Frontal cortex (tissue), 4 donors: ENCODE measurements at places on chromosomes 4 and X. TPM values are rescaled to one million over a fixed set of nuclear protein-coding genes. Genes with fewer than 3 reads are reported as not detected.

The GAGE2A gene
- not detected for total RNA-seq

The MFAP3L gene
- 8.2 TPM for total RNA-seq

The CWH43 gene
- not detected for total RNA-seq

GRCh38 chrX:43655151-43656004 lies 721 bp upstream of the MAOA start:
- no peak for DNase-seq

DNA sequence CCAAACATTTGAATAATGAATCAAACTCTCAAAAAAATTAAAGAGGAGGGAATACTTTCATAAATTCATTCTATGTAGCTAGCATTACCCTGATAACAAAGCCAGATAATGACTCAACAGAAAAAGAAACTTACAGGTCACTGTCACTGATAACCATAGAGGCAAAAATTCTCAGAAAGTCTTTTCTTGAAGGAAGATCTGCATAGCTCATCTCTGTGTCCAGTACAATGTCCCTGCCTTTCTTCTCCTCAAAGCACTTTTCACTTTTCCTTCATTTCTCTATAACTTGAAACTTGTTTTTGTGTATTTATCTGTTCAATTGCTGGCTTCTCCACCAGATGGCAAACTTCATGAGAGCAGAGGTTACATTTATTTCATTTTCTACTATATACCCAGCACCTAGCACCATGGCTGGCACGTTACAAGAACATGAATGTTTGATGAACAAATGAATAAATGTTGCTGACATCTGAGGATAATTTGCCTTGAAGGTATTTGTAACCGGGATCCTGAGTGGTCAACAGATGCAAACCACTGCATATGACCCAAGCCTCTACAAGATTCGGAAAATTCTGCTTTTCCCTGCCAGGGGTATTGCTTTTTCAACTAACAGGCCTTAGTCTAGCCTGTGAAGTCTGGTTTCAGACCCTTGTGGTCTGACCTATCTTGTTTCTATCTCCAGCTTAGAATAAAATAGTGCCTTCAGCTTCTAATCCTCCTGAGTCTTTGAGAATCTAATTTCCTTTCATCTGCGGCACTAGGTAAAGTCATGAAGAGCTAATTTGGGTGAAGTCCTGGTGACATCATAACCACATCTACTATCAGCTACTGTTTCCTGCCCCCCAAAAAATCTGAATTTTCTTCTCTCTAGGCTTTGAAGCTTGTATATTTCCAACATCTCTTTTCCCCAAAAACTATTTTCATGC lies 52.5 kb upstream of the ANTXR2 start:
- no peak for DNase-seq

GRCh38 chr4:38045289-38045988 lies 85.2 kb downstream of the PTTG2 start:
- DNase-seq = no peak
